NCI-H526 treated with DMSO at 0.1 percent for 48 hours (cell line): ENCODE measurements at places on chromosomes 12 and 14.

DNA sequence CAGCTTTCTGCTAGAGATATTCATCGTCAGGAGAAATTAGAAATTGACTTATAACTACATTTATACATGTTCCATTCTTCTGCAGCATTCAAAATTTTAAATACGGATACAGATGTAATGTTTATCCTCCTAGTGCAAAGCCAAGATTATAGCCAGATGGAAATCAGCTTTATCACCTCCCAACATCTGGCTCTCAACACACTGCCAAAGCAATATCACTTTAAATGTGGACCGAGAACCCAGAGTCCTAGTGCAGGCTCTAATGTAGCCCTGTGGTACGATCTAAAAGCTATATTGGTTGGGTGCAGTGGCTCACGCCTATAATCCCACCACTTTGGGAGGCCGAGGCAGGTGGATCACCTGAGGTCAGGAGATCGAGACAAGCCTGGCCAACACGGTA, 6.5 kb downstream of the MLH3 start:
- DNase-seq: no peak

- no peak for DNase-seq
Observed at GRCh38 chr12:106140223-106140986, 1.7 kb upstream of the NUAK1 start.

DNA sequence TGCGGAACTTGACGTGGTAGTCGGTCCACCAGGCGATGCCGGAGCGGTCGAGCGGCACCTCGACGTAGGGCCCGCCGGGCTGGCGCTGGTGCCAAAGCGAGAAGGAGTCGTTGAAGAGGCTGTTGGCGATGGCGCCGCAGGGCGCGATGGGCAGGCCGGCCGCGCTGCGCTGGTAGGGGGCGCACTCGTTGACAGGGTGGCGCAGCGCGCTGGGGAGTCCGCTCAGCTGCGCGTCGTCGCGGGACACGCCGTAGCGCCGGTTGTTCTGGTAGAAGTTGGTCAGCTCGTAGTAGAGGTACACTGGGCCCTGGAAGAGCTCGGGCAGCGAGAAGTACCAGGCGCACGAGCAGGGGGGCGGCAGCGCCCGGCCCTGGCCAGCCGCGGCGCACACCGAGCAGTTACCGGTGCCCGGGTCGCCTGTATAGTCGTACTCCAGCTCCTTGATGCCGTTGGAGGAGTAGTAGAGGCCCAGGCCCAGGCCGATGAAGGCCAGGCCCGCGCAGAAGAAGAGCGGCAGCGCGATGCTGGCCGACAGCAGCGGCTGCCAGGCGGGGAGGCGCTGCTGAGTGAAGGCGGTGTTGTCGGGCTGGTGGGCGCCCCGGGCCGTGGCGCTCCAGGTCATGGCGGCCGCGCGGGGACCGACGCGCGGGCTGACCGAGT, 482 bp downstream of the TMEM30B start:
- peak; percentile 78 for DNase-seq

DNA sequence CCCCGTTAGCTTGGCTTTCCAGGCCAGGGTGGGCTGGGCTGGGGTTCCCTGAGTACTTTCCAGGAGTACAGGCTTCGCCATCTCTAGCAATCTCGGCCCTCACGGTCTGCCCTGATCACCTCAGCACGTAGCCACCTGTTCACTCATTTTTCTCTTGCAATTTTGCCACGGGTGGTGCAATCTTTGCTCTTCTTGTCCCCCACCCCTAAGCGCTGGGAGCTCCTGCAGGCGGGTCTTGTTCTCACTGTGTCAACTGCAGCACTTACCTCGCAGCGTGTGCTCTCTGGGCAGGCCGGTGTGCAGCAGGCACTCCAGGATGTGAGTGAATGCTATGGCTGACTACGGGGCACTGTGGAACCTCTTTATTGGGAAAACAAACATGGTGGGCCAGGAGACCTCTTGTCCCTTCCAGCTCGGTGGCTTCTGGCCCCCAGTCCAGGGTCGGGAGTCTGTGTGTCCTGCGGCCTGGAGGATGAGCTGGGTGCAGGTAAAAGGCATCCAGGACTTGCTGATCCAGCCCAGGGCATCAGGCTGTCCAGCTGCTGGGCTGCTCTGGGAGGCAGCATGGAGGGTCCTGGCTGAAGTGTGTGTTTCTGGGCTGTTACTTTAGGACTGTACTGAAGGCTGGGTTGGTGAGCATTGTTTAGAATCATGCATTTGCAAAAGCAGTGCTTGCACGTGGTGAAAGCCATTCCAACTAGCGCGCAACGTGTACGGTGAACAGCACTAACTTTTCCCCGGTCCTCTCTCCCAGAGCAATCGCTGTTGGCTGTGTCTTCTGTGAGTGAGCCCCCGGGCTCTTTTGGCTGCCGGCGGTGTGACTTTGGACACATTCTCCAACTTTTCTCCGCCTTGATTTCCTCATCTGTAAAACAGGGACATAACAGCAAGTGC, 1.5 kb upstream of the ULK1 start:
- DNase-seq: no peak

- DNase-seq: peak; percentile 44
Observed at GRCh38 chr12:131828671-131829355, 620 bp downstream of the MMP17 start.

GRCh38 chr12:123034865-123035264, 54.4 kb downstream of the ARL6IP4 start:
- no peak for DNase-seq

DNA sequence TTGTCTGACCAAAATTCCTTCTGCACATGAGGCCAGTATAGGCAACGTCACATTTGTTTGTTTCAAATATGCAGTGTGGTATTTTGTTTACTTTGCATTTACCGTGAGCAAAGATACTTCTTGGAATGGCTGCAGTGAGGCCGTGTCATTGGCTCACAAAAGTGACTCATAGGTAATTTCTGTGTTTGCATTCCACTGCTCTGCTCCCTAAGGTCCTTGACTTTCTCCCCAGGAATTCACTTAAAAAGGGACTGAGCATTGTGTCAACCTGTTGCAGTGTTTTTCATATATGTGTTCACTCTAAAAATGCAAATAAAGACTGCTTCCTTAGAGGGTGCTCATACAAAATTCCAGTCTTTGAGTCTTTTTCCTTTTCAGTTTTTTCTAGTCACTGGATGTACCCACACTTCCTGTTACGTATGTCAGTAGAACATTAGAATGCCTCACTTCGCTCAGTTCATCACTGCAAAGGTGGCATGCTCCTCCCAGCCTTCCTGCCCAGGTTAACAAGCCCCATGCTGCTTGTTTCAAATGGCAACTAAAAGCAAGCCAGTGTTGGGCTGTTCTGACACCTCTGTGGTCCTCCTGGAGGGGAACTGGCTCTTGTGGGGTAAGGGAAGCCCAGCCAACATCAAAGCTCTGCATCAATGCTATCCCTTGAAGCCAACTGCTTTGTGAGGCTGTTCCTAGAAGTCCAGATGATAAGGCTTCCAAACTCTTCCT, 9.1 kb downstream of the C12orf76 start:
- no peak for DNase-seq

DNA sequence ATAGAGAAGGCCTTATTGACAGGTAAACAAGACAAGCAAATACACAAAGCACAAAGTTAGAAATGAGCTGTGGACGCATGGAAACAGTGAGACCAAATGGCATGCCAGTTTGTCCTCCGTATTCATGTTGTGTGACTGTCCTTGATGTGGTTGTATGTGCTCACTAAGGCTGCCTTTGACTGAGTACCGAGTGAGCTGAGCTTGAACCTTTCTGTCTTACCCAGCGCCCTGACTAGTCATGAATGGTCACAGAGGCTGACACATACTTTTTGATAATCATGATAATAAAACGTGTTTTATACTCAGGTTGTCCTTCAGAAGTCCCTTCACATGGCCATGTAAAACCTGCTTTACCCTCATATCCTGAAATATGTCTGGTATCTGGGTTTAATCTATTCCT, 553 bp upstream of the CATSPERB start:
- DNase-seq: no peak

- no peak for DNase-seq
Observed at GRCh38 chr12:76855271-76855670, 23.5 kb downstream of the CSRP2 start.

DNA sequence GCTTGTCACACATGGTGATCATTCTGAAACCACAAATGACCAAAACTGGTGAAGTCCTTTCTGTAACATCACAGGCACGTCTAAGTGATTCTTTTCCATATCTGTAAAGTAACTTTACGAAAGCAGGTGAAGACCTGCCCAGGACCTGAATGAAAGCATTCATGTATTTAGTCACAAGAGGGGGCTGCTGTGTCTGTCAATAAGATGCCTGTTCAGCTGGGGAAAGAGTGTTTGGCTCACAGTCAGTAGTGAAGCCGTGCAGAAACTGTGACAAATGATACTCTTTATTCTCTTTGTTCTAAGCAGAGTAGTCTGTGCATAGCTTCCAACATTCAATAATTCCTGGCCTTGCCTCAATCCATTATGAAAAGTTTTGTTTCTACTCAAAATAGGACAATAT, 373.5 kb upstream of the OR4E1 start:
- DNase-seq: no peak

- DNase-seq: no peak
Observed at GRCh38 chr12:112303004-112303403, 79.2 kb downstream of the HECTD4 start.

DNA sequence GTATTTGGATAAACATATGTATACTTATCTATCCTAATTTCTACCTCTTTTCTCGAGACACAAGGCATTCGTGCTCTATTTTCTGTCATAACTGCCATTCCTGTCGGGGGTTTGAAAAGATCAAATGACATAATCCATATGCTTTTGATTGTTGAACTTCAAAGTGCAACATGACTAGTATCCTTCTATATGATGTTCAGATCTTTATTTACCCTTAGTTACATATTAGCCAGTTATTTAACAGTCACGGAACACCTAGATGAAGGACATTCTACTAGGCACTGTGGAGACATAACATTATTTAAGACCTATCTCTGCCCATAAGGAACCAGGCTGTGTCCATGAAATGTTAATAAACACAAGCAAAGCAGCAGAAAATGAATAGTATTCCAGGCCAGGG, 11.2 kb upstream of the GRIN2B start:
- peak; percentile 7 for DNase-seq

DNA sequence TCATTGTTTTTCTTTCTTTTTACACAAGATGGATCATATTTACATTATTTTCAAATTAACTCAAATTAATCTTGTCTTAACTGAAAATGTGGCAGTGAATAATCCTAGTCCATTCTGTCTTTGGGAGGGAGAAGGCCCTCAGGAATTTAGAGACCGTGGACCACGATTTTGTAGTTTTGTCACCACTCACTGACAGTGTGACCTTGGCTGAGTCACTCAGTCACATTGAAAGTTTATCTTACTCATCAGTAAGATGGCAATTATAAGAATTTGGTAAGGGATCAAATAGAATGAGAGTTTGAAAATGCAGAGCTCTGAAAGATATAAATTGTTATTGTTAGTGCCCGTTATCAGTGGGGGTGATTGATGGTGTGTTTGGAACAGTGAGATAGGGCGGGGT, 16.4 kb downstream of the FOXJ2 start:
- no peak for DNase-seq

- DNase-seq: no peak
Observed at GRCh38 chr12:50338920-50339645, 55.8 kb upstream of the LIMA1 start.

DNA sequence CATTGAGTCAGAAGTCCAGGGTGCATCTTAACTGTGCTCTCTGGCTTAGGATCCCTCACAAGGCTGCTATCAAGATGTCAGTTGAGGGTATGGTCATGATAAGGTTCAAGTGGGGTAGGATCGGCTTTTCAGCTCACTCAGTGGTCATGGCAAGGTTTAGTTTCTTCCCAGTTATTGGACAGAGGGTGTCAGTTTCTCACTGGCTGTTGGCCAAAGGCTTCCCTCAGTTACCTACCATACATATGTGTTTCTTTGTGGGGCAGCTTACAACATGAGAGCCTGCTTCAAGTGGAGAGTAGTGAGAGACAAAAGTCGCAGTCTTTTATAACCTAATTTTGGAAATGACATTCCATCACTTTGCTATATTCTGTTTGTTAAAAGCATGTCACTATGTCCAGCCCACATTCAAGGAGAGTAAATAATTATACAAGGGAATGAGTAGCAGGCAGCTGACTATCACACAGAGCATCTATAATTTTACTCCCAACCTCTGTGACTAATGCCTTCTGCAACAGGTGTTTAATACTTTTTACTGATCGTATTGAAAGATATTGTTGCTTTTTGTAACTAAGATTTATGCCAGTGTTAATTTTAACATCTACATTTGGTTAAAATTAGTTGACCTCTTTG, 572.8 kb upstream of the FBXO33 start:
- DNase-seq: no peak

- DNase-seq: no peak
Observed at GRCh38 chr12:6076346-6076745, 48.1 kb downstream of the VWF start.
